Activated CD4-positive, alpha-beta T cell treated with anti-CD3 and anti-CD28 coated beads, Interleukin-2, amount 50 U/mL, for 16 hours (primary cell): ENCODE measurements at places on chromosomes 4 and X.
A peak's percentile ranks its signal among the peaks of the same experiment; 100 is the strongest.

DNA sequence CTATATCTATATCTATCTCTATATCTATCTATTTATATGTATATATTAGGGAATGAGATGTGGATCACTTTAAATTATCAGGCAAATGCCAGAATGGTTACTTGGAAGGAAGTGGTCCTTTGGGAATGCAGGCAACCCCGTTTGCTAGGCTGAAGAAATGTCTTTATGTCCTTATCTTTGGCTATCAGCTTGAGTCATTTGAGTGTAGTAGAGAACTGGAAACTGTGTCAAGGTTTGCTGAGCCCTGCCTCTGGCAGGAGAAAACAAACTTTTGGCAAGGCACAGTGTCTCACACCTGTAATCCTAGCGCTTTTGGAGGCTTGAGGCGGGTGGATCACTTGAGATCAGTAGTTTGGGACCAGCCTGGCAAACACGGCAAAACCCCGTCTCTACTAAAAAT, 167.3 kb downstream of the ACTRT1 start:
- no peak for DNase-seq

GRCh38 chr4:113952452-113953029, 26.9 kb downstream of the ARSJ start:
- DNase-seq: peak; percentile 51

- DNase-seq: peak; percentile 39
Observed at GRCh38 chr4:8201321-8201781, 2.3 kb downstream of the SH3TC1 start.

DNA sequence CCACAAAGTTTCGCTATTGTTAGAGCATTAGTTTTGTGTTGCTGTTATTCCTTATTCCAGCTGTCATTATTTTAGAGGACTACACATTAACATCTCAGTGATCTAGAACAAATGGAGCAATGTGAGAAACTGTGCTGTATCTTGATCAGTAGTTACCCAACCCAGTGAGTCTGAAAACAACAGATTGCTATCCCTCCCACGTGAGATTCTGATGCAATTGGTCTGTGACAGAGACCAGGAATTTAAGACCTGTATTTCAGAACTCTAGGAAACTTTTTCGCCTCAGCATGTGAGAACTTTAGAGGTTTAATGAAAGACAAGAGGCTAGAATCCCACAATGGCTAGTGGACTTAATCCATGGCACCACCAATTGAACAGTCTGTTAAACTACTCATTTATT, 35.7 kb upstream of the CDS1 start:
- DNase-seq: no peak

DNA sequence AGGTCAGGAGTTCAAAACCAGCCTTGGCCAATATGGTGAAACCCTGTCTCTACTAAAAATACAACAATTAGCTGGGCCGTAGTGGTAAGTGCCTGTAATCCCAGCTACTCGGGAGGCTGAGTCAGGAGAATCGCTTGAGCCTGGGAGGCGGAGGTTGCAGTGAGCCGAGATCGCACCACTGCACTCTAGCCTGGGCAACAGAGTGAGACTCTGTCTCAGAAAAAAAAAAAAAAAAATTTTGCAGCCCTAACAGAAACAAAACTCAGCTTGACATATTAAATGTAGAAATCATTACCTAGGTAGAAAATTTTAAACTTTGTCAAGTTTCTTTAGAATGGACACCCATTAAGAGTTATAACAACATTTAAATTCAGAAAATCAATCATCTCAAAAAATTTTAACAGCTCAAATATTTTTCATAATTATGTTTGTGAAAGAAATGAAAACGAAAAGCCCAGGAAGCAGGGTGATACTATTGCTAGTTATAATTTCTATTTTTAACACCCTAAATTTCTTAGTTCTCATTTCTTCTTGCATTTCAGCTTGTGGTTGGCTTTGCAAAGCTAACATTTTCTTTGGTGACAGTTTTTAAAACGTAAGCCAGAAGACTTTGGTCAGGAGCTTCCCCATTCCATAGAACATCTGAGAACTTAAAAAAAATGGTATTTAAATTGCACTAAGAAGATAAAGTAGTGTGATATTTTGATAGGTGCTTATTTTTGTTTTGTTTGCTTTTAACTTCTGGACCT, 33.3 kb upstream of the RBBP7 start:
- no peak for DNase-seq

DNA sequence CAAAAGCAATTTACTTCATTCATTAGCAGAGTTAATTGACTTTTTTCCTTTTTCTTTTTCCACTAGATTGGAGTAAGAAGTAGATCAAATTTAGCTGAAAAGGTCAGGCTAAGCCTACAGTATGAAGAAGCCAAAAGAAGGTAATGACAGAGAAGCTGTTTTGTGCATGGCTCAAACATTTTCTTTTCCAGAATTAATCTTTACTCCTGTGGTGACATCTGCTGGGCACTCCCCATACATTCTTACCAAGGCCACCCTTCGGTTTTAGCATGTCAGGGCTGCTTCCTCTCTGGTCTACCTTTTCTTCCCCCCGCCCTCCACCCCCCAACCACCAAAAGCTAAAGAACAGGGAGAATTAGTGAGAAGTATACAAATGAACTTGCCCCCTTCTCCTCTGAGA, 70.2 kb downstream of the CLDN22 start:
- peak; percentile 33 for DNase-seq

DNA sequence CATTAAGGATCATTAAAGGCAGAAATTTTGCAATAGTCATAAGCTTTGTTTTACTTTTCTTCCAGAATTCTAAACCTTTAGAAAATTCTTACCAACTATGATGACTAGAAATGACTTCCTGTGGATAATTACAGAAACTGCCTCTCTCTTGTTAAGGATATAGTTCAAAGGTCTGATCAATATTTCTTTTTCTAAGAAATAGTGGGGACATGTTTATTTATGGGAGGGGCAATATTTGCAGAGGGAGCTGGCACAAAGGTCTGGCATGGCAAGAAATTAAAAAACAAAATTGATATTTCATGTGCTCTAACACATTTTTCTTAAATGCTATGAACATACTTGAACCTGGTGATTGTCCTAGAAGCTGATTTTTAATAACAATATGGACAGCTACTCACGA, 448.9 kb downstream of the KCTD8 start:
- no peak for DNase-seq

- DNase-seq: no peak
Observed at GRCh38 chrX:8036914-8037313, 109.7 kb upstream of the PNPLA4 start.

GRCh38 chr4:41787931-41788330, 39.4 kb upstream of the PHOX2B start:
- DNase-seq: no peak

- DNase-seq: no peak
Observed at GRCh38 chrX:29297171-29297800, 710.0 kb downstream of the IL1RAPL1 start.

GRCh38 chr4:7244331-7244665, 52.0 kb downstream of the SORCS2 start:
- no peak for DNase-seq

- DNase-seq: peak; percentile 20
Observed at GRCh38 chrX:96455078-96455477, 229.6 kb upstream of the DIAPH2 start.

DNA sequence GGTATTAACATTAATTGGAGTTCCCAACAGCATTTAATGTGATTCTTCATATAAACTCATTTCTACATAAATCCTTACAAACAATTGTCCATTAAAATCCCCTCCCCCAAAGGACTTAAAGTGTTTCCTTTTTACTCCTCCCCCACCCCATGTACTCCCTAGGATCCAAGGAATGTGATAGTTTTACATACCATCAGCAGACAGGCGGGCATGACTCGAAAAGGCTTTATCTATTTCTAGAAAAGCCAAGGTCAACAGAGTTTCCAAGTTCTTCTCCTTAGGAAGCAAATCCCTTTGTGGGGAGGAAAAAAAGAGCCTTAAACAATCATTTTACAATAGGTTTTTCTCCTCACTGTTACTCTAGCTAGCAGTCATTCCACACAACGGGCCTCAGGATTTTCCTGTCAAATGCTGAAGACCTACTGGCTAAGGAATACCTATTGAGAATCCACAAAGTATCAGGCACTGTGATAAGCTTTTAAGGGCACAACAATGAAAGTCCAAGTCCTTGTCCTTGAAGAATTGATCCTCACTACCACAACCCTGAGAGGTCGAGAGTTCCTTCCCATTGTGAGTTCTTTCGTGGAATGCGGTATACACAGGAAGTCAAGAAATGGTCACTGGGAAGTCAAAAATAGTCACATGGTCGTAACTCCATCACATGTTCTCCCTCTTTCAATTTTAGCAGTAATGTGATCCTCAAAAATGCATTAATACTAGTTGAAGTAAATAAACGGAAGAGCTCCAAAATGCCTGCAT, 7.2 kb downstream of the PPM1K start:
- DNase-seq: no peak

DNA sequence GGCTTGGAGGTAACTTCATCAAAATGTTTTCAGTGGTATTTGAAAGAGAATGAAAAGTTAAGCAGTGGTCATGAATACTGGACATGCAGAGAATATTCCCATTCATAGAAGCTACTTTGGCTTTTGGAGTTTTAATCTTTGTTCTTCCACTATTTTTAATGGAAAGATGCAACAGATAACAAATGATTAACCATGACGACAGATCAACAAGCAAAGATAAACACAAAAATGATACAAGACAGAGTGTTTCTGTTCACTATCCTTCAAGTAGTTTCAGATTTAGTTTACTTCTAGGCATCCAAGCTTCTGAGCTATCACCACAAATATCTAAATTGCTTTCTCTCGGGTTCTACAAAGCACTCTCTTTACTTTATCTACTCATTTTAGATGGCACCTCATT, 1004.9 kb upstream of the ADGRL3 start:
- no peak for DNase-seq

DNA sequence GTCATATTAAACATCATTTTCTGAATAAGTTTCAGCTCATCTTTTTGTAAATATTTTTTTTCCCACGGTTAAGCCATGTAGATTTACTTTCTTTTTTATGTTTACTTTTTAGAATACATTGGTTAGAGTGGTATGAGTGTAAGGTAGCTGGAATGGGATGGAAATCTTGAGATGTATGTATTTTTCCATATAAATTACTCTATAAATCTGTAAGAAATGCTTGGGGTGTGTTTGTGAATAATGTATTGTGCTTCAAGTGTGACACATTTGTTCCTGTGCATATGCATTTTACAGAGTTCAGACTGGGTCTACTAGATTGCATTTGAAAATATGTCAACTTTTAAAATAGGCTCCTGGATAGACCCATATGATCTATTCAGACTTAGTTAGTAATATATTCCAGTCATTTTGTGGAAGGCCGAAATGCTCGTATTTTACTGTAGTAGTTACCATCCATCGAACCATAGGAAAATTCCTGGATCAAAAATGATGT, 756.8 kb downstream of the RAPGEF2 start:
- no peak for DNase-seq

DNA sequence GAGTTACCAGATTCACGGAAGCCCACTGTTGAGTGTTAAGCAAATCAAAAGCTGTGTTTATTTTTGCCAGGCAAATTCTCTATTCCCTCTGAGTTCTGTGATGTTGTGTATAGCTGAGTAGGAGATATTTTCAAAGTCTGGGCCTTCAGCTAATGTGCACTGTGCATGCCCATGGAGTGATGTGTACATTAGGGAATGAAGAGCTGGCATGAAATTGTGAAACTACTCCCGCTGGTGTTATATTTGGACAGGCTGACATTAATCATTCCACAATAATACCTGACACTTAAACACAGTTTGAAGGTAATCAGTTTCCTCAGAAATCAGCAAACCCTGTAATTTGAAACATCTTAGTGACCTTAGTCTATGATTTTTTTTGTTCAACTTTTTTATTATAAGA, 88.1 kb upstream of the MBNL3 start:
- DNase-seq: no peak

DNA sequence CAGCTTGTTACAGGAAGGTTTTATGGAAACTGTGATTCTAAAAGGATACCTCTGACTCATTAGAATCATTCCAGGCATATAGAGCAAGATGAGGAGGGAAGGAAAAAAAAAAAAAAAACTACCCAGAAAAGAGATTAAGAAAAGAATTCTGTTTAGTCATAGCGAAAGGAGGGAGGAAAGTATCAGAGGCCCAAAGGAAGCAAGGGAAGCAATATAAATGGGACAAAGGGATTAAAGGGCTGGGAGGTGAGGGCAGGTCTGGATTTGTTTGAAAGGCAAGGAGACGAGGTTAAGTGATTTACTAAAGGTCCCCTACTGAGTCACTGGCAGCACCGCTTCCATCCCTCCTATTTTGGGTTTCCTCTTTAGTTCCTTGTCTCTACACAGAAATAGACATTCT, 88.6 kb upstream of the IL1RAPL1 start:
- DNase-seq: no peak

DNA sequence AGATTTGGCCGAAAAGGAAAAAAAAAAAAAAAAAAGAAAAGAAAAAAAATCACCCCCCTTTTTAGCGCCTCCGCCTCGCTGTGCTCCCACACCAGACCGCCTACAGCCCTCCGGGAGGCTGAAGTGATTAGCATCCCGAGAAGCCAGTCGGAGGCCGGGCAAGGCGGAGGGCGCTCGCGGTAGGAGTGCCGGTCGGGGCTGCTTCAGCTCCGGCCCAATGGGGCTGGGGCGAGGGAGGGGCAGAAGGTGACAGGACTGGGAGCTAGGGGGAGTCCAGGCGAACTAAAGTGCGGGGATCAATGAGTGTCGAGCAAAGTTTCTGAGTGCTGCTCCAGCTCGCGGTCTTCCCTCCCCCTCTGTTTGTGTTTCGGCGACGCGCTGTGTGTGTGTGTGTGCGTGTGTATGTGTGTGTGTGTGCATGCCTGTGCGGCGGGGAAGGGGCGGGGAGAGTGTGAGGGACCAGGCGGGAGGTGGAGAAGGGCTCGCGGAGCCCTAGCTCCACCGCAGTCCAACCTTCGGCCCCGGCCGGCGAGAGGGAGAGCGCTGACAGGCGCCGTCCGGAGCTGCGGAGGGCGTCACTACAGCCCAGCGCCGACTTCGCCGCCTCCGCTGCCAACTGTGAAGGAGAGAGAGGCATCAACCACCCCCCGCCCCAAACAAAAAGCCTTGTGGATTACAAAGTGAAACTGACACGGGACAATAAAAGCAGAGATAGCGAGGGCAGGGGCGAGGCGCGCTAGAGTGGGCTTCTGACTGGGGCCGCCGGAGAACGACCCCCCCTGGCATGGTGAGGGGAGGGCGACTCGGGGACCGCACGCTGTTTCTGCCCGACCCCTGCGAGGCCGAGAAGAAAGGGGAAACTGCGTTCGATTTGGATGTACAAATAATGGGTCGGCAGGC, at the start of gene FAT4:
Gene FAT4, plus strand, starts transcription at position 280 of the 900 bp plus-strand sequence. CDS start 1,457 bp downstream, outside the sequence.
- peak; percentile 62 for DNase-seq

- DNase-seq: no peak
Observed at GRCh38 chr4:81512757-81513501, 41.2 kb upstream of the RASGEF1B start.

- no peak for DNase-seq
Observed at GRCh38 chrX:136214551-136214950, 36.6 kb downstream of the MAP7D3 start.

GRCh38 chrX:41561045-41561444, 113.9 kb downstream of the NYX start:
- peak; percentile 78 for DNase-seq

- no peak for DNase-seq
Observed at GRCh38 chr4:85722807-85723206, 247.9 kb downstream of the ARHGAP24 start.

DNA sequence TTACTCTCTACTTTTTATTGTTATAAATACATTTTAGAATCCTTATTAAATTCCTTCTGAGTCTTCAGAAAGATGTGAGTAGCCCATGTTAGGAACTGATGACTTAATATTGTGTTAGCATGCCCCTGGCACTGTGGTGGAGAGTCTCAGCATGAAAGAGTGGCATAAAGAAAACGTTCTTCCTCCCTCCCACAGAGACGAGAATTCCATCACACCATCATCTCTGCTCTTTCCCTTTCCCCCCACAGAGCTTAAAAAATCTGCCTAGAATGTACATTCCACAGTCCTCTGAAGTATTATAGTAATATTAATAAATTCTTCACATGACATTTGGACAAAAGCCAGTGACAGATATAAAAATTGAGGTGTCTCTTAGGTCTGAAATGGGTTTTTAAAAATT, 117.8 kb upstream of the DKK2 start:
- DNase-seq: no peak
